CD4-positive, alpha-beta memory T cell (primary cell): ENCODE measurements at places on chromosomes 12 and 14. TPM values are rescaled to one million over a fixed set of nuclear protein-coding genes. Genes with fewer than 3 reads are reported as not detected.

Gene RPGRIP1
- total RNA-seq: 0.47 TPM

Gene KCNJ8
- 0.25 TPM for total RNA-seq

Gene PALS1
- 16.2 TPM for total RNA-seq

Gene PARP11
- total RNA-seq: 36.4 TPM

Gene FBLN5
- 7.9 TPM for total RNA-seq

Gene GCH1
- 28.4 TPM for total RNA-seq

Gene KRT75
- total RNA-seq: not detected

Gene OAS1
- 10.9 TPM for total RNA-seq

Gene HHIPL1
- 0.42 TPM for total RNA-seq

Gene DCN
- total RNA-seq: not detected

Gene PTPN6
- 199 TPM for total RNA-seq

Gene CD9
- 4.5 TPM for total RNA-seq

Gene PMCH
- not detected for total RNA-seq

Gene DPF3
- not detected for total RNA-seq

Gene GDF3
- total RNA-seq: not detected
